Naive thymus-derived CD4-positive, alpha-beta T cell (primary cell): ENCODE measurements at places on chromosomes 12 and 14.

DNA sequence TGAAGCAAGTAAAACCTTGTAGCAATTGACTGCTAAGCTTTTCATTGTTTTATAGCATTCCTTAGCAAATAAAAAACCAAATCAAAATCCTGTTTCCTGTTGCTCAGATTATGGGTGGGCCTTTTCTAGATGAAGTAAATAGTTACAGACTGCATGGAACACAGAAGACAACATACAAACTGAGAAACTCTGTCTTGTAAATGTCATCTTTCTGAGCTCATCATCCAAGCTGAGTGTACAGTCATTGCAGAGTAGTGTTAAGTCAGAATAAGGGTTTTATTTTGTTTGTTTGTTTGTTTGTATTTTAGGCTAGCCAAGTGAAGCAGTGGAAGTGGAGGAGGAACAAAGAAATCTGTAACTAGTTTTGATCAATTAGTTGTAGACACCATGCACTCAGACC, 24.4 kb upstream of the BTG1 start:
- no peak for DNase-seq

- no peak for DNase-seq
These were observed 170.0 kb upstream of the PRMT8 start for GRCh38 chr12:3320881-3321509.

GRCh38 chr14:67748312-67748711, 46.6 kb downstream of the RDH12 start:
- no peak for DNase-seq

DNA sequence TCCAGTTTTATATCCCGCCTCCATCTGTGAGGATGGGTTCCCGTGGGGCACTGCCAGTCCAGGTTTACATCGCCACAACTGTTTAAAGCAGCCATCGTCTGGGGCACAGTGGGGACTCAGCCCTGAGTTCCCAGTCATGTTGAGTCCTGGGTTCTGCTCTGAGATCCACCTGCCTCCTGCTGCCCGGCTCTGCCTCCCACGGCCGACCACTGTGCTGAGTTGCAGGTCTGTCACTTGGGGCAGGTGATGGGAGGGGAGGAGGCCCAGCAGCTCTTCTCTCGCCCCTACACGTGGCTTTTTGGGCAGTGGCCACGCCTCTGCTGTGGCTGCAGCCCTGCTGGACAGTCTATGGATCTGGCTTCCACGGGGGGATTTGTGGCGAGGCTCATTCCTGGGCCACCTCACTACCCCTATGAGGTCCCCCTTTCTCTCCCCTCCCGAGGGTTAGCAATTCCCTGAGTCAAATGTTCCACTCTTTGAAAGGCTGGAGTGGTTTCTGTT, 143.0 kb downstream of the ADGRD1 start:
- DNase-seq, result no peak

GRCh38 chr12:27177706-27178105, 66.4 kb upstream of the STK38L start:
- DNase-seq, result no peak

- DNase-seq, result no peak
These were observed 313.1 kb downstream of the SLC6A15 start for GRCh38 chr12:84599539-84599938.

GRCh38 chr12:129762436-129762835, 141.4 kb downstream of the TMEM132D start:
- no peak for DNase-seq

- no peak for DNase-seq
These were observed 138.1 kb downstream of the TMEM117 start for GRCh38 chr12:43973993-43974392.

DNA sequence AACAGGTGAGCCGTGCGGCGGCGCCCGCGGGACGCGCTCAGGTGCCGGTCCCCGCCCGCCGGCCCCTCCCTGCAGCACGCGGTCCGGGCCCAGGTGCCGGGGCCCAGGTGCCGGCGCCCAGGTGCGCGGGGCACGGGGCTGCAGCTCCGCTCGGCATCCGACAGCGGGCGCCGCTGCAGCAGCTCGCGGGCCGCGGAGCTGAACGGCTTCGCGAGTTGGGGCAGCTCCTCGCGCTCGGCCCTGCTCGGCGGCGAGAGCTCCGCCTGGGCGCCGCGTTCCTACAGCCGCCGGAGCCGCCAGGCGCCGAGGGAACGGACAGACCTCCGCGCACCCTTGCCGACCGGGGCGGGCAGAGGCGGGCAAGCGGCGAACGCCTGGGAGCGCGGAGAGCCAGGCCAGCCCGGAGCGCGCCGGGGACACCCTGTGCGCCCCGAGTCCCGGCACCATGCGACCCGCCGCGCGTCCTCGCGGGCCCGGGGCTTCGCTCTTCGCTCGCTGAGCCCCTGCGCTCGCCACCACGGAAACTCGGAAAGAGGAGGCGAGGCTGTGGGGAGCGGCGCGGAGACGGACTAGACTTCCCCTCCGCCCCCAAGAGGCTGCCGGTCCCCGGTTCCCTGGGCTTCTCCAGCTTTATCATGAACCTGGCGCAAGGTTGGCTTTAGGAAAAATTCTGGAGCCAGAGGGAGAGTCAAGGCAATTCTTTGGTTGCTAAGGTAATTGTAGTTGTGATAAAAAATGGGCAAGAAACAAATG, at the start of gene RGS6:
Gene RGS6 (plus strand): TSS at position 201 of the 753 bp plus-strand sequence.
- no peak for DNase-seq

GRCh38 chr14:69666690-69667211, 55.4 kb downstream of the SUSD6 start:
- DNase-seq, result no peak
